ENCODE measurements at places on chromosomes 11 and 22. TPM values are rescaled to one million over a fixed set of nuclear protein-coding genes. Genes with fewer than 3 reads are reported as not detected.

The POGLUT3 gene
- 16.0 TPM for total RNA-seq

GRCh38 chr11:86680716-86681482 is 8.5 kb upstream of the ME3 start:
- peaks cover 29% of the 10 kb centered on the region for H3K4me1 ChIP-seq
- DNase-seq: no peak
- H3K36me3 ChIP-seq: no peaks in the 10 kb centered on the region
- H3K4me3 ChIP-seq: no peak overlapping the region
- H3K27me3 ChIP-seq: no peaks in the 10 kb centered on the region

GRCh38 chr11:95922099-95922498 is 1.8 kb downstream of the MTMR2 start:
- no peaks in the 10 kb centered on the region for H3K27me3 ChIP-seq
- DNase-seq: no peak
- peak overlapping the region; percentile 95 for H3K4me3 ChIP-seq
- H3K27ac ChIP-seq: no peak overlapping the region

- H3K4me1 ChIP-seq: peaks cover 25% of the 10 kb centered on the region
- peaks cover 3% of the 10 kb centered on the region for H3K27me3 ChIP-seq
- no peak overlapping the region for H3K4me3 ChIP-seq
- DNase-seq: no peak
Measured at GRCh38 chr11:65648997-65649493, 11.1 kb downstream of the SIPA1 start.

The EMID1 gene
- 6.0 TPM for total RNA-seq

The CATSPERZ gene
- 2.0 TPM for total RNA-seq

DNA sequence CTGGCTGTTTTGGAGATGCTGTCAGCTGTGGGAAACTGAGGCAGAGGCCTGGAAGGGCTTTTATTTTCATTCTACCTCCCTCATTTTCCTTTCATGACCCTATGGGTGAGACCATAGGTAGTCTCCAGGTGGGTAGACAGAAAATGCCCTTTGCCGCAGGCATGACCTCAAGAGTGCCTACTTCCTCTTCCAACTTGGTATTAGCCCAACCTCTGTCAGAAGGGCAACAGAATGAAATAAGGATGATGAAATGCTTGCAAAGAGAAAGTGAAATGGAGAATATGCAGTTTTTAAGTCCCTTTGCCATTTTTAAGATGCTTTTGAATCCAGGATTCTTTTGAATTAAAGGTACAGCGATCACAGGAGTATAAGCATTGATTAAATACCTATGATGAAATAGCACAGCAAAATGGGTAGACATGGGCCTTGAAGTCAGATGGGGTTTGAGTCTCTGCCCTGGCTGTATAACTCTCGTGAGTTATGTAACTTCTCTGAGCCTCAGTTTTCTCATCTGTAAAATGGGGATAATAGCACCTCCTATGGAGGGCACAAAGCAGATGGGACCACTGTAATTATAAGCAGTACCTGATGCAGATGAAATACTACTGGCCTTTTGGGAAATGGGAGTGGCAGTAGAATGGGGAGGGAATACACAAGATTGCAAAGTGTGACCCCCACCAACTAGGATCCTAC is 3.7 kb downstream of the ASPHD2 start:
- H3K27ac ChIP-seq: no peak overlapping the region
- H3K36me3 ChIP-seq: peaks cover 6% of the 10 kb centered on the region
- peaks cover 26% of the 10 kb centered on the region for H3K27me3 ChIP-seq
- DNase-seq: no peak

The BDNF gene
- 4.8 TPM for total RNA-seq

- H3K36me3 ChIP-seq: no peaks in the 10 kb centered on the region
- no peaks in the 10 kb centered on the region for H3K27me3 ChIP-seq
- H3K27ac ChIP-seq: 0 out of 2 replicates have a peak overlapping the region, but pooled peaks have one; percentile 2
- peaks cover 55% of the 10 kb centered on the region for H3K4me1 ChIP-seq
Measured at GRCh38 chr11:65429724-65430405, 7.3 kb downstream of the NEAT1 start.

DNA sequence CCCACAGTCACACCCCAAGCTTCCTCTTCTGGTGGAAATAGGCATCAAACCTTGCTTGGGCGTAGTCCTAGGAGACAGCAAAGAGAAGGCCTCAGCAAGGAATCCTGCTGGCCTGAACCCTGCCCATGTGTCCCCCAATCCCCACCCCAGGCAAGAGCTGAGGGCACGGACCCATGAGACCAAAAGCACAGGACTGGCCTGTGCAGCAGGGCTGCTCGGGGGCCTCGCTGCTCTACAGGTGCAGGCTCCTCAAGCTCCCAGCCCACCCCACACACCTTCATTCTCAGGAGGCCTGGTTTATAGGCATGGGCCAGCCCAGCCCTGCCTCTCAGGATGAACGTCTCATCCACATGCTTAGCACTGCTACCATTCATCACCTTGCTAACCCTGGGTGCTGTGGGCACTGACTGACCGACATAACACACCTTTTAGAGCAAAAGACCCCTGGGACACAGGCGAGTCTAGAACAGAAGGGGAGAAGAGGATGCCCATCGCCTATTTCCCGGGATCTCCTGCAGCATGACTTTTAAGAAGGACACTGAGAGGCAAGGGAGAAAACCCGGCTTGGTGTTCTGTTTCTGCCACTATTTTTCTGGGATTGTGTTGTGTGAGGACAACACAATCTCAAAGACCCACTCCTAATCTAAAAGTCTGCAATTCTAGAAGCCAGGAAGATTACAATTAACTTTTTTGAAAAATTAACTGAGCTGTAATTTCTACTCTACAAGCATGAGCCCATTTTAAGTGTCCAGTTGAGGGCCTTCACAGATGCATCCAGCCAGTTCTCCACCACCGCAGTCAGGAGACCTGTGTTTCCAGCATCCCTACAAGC is 15.4 kb downstream of the TCIRG1 start:
- H3K27ac ChIP-seq: peak overlapping the region; percentile 66
- H3K27me3 ChIP-seq: no peaks in the 10 kb centered on the region
- no peak overlapping the region for H3K4me3 ChIP-seq
- peaks cover 6% of the 10 kb centered on the region for H3K4me1 ChIP-seq
- no peak for DNase-seq
- peaks cover 25% of the 10 kb centered on the region for H3K36me3 ChIP-seq

All from WTC11 (cell line).